H1 (cell line): ENCODE measurements at places on chromosomes 5 and 9. TPM values are rescaled to one million over a fixed set of nuclear protein-coding genes. Genes with fewer than 3 reads are reported as not detected.

LRRC8A gene
- 111 and 114 TPM in 2 replicates for polyA plus RNA-seq

DNA sequence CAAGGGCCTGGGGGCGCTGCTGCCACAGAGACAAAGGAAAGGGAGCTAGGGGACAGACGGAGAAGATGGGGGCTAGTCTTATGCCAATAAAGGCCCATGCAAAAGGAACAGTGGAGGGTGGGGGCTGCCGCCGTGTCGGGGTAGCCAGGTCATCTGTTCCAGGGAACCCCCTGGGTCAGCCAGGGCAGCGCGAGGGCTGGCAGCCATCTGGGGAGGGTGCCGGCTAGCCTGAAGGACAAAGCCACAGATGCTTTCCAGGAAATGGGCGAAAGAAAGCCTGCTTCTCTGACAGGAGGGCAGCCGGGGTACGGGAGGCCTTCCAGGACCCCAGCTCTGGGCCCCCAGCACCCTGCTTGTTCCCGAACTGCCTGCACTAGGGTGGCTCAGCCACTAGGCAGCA lies 1.6 kb upstream of the CARD9 start:
- H3K27ac ChIP-seq, result no peak overlapping the region
- no peak for DNase-seq
- no peak overlapping the region for H3K4me3 ChIP-seq
- H3K36me3 ChIP-seq, result peaks cover 4% of the 10 kb centered on the region

- DNase-seq, result no peak
- H3K27me3 ChIP-seq, result no peaks in the 10 kb centered on the region
- no peaks in the 10 kb centered on the region for H3K36me3 ChIP-seq
- peaks cover 13% of the 10 kb centered on the region for H3K4me1 ChIP-seq
Observed at GRCh38 chr5:150665044-150665443, 4.0 kb downstream of the MYOZ3 start.

DNA sequence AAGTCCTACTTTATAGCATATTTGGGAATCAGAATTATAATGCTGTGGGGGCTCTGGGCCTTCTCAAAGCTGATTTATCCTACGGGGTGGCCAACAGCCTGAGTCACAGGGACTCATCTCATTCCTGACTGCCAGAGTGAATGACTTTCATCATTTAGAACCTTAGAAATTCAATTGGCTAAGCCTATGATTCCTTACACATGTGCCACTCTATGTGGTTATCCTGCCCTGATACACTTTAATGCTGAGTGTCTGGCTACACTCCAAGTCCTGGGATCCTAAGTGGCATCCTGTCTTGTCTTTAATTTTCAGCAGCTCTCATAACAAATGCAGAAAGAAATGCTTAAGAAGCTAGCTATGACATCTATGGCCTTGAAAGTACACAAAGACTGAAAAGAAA lies 75.2 kb upstream of the FREM1 start:
- H3K36me3 ChIP-seq, result no peaks in the 10 kb centered on the region
- no peaks in the 10 kb centered on the region for H3K27me3 ChIP-seq
- no peak for DNase-seq

DNA sequence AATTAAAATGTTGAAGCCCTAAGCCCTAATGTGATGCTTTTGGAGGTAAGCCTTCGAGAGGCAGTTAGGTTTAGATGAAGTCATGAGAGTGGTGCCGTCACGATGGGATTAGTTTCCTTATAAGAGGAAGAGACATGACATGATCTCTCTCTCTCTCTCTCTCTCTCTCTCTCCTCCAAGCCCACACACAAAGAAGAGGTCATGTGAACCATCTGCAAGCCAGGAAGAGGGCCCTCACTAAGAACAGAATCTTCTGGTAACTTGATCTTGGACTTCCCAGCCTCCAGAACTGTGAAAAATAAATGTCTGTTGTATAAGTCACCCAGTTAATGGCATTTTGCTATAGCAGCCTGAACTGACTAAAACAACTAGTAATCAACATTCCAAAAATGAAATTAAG lies 175.5 kb downstream of the GNA14 start:
- no peaks in the 10 kb centered on the region for H3K27me3 ChIP-seq
- H3K4me3 ChIP-seq, result no peak overlapping the region
- H3K27ac ChIP-seq, result no peak overlapping the region
- H3K36me3 ChIP-seq, result no peaks in the 10 kb centered on the region
- no peak for DNase-seq

DNA sequence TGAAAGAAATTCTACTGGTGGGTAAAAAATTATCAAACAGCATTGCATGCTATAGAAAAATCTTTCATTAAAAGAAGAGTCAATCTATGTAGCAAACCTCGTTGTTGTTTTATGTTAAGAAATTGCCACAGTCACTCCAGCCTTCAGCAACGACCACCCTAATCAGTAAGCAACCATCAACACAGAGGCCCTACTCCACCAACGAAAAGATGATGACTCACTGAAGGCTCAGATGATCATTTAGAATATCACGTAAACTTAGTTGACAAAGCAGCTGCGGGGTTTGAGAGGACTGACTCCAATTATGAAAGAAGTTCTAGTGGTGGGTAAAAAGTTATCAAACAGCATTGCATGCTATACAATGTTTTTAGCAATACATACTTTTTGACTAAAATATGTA lies 242.6 kb downstream of the DRD1 start:
- H3K4me1 ChIP-seq, result no peaks in the 10 kb centered on the region
- DNase-seq, result no peak
- H3K27me3 ChIP-seq, result no peaks in the 10 kb centered on the region
- H3K27ac ChIP-seq, result no peak overlapping the region
- H3K4me3 ChIP-seq, result no peak overlapping the region

DNA sequence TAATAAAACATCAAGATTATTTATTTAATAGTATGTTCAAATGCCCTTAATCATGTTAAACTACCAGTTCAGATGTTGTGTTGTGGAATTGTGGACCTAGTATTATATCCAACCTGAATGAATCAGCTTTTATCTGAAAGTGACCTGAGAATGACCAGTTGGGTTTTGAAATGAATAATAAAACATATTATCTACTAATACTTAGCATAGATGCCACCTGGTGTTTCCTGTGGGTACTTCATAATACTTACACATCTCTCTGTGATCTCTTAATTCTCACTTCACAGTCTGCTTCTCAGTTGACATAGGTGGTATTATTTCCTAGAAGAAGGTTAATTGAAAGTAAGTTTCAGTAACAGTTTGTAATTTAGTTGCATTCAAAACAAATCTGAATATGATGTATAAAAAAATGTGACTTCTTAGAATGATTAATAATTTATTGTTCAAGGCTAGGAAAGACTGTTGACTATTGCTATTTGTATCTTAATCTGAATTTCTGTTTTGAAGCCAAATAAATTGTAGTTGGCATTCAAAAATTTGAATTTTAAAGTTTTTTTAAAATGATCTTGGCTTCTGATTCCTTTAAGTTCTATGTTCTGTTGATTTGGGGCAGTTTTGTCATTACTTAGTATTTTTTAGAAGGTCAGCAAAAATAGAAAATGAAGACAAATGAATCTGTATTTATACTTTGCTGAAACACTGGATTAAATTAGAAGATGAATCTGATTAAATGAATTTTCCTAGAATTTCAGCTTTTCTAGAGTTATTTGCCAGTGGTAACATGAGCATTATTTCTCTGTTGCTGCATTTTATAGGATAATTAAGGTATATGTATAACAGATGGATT lies 48.2 kb downstream of the KIF2A start:
- H3K36me3 ChIP-seq, result no peaks in the 10 kb centered on the region; the same call in none of the 2 replicates
- no peak overlapping the region for H3K4me3 ChIP-seq
- H3K4me1 ChIP-seq, result no peaks in the 10 kb centered on the region
- no peaks in the 10 kb centered on the region for H3K27me3 ChIP-seq

DNA sequence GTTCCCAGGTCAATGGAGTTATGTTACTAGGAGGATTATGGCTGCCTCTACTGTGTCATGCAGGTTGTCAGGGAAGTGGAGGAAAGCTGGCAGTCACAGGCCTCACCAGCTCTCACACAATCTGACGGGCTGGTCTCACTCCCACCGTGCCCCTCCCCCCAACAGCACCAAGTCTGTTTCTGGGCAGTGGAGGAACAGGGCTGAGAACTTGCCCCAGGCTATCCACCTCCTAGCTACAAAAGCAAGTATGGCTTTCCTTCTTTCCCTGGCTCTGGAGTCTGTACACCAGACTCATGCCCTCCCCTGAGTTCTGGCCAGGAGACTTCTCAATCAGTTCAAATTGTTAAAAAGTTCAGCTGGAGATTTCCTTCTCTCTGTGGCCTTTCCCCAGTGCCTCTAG lies 25.7 kb upstream of the RIOK2 start:
- no peaks in the 10 kb centered on the region for H3K27me3 ChIP-seq
- H3K27ac ChIP-seq, result no peak overlapping the region
- no peak for DNase-seq
- no peaks in the 10 kb centered on the region for H3K36me3 ChIP-seq
